ENCODE measurements at places on chromosomes 2 and 18. TPM values are rescaled to one million over a fixed set of nuclear protein-coding genes. Genes with fewer than 3 reads are reported as not detected.

DNA sequence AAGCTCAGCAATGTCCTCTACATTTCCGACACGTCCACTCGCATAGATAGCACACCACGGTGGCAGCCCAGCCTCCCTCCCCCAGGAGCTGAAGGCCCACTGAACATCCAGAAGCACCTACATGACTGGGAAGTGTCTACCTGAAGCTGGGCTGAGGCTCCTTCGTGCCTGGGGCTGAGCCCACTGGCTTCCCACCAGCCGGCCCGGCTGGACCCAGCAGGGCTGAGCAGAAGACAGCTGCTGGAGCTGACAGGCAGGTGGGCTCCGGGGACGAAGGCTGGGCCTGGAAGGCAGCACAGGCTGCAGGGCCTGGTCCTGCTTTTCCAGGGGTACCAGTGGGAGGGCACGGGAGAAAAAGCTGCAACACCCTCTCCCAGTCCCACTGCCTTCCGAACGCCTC is 13.5 kb downstream of the SDC1 start:
- DNase-seq: no peak

DNA sequence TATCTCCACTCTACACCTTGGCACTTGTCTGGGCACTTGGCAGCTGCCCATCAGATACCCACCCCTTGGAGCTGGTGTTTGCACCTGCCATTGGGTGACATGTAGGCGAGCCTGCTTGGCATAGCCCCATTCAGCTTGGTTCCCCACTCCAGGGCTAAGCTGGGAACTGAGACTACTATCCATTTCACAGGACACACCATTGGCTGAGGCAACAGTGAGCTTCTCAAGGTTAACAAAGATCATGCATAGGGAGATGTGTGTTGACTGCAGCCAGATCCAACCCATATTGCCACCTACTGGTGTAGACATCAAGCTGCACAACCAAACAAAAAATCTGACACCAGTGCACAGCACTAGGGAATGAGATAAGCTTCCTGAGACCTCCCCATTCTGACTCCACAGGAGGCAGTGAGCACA is 1389.8 kb upstream of the TMEFF2 start:
- DNase-seq: peak; percentile 16

DNA sequence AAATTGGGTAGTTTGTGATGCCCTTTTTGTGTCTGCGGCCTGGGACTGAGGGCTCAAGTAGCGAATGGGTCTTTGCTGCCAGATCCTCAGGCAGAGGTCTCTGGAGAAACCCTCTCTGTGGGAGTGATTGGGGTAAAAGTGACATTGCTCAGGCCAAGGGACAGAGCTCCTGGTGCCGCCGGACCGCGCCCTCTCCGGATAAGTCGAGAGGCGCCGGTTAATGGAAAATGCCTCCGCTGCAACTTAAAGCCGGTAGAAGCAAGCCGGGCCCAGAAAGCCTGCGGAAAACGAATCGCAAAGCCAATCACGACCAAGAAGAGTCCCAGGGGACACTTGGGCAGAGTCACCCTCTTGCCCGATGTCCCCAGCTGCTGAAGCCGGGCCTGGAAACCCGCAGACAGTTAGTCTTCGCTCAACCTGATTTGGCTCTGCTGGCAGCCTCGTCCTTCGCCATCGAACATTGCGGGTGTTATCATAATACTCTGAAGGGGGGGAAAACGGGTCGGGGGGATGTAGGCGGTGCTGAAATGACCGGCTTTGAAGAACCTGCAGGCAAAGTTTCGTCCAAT is 352 bp upstream of the HOXD12 start:
- DNase-seq: no peak

GRCh38 chr18:58161659-58162058 is 117.6 kb downstream of the NEDD4L start:
- no peak for DNase-seq

DNA sequence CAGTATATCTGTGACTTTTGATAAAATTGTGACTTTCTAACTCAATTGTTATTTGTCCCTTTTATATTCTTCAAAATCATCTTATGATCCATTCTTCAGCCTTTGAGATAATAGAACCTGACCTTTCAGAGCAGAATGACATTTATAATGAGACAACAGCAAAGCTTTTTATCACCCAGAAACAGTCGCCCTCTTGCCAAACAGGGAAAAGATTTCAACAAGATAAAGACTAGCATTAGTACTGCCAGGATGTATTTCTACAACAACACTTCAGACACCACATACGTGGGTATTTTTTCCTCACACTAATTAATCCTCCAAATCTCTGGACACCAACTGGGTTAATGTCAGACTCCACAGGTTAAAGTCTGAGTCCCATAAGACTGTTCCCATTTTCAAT is 249.0 kb downstream of the ZNF804A start:
- no peak for DNase-seq

Gene RIOK3
- 55.7 TPM for total RNA-seq

GRCh38 chr18:12408247-12408869 is 629 bp downstream of the PRELID3A start:
- DNase-seq: peak; percentile 45

Gene EGR4
- not detected for total RNA-seq

DNA sequence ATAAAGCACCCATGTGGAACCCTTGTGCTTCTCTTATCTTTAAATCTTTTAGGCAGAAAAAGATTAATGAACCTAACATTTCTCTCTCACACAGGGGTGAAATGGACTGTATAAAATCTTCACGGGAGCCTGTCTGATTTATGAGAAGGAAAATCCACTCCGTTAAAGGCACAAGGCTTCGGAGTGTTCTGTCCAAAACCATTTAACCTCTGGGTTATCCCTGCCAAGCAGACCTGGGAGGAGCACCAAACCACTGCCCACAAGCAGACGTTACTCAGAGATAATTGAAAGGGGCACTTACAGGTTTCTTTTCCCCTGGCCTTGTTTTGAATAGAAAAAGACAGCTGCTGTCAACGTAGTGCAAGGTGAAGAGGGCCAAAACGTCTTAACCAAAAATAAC is 184.4 kb upstream of the DOK6 start:
- DNase-seq: no peak

Gene TRIM43
- not detected for total RNA-seq

DNA sequence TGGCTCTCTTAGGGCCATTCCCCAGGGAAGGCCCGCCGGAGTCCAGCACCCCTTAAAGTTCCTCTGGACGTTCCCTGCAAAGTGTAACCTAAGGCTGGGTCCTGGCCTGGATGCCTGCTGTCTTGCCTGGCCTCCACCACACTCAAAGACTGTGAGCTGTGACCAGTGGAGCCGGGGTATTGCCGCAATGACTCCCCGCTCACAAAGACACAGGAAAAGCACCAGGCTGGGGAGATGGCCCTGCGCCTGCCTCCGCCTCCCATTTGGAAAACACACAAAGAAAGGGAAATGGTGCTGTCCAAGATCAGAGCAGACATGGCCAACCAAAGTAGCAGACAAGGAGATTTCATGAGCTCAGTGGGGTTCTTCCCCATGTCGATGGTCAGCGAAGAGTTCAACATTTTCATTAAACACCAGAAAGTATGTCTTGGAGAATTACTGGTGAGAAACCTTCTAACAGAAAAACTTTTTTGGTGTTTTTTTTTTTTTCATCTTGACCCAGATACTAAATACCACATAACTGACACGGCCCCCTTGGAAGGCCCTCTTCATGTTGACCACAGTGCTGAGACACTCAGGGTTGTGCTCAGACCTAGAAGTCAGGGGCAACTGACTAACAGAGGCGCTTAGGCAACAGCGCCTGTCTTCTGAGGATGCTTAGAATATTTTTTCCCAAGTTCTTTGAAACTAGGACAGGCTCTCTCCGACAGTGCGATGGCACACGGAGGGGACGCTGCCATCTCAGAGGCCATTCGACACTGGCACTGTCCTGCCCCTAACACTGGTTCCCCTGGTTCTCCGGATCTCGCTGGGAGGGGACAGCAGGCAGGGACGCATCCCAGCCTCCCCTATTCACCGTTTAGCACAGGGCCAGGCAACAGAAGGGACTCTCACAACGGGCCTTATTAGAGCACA is 226.4 kb upstream of the ID2 start:
- DNase-seq: no peak

- DNase-seq: no peak
Measured at GRCh38 chr2:231662811-231663457, 45.4 kb upstream of the PTMA start.

GRCh38 chr18:42758852-42759251 is 356.6 kb downstream of the RIT2 start:
- DNase-seq: no peak

Gene M1AP
- not detected for total RNA-seq

- DNase-seq: no peak
Measured at GRCh38 chr2:15316370-15316814, 244.7 kb downstream of the NBAS start.

- no peak for DNase-seq
Measured at GRCh38 chr2:224716201-224716600, at the start of gene CCDC195. TSS of gene CCDC195 (minus strand) at chr2:224716365. CDS start at chr2:224716365, 0 bp downstream.

DNA sequence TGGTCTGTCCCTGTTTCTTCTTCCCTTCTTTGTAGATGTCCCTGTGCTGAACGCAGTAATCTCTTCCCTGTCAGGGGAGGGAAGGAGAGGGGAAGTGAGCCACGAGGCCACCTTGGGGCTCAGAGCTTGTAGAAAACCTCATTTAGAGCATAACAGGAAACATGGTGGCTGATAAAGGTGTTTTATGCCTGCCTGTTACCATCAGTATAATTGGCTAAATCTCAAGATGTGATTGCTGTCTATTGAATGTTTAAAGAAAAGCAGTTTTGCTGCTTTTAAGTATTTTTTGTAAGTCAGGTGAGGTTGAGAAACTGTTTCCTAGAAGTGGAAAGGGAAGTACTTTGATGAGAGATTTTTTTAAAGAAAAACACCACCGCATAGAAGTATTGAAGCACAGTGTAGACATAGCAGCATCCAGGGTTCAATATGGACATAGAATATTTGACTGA is 59.7 kb upstream of the PDK1 start:
- peak; percentile 31 for DNase-seq

GRCh38 chr2:134218930-134219658 is 34.8 kb upstream of the MGAT5 start:
- DNase-seq: no peak

- no peak for DNase-seq
Measured at GRCh38 chr2:240368781-240369331, 66.6 kb upstream of the GPC1 start.

DNA sequence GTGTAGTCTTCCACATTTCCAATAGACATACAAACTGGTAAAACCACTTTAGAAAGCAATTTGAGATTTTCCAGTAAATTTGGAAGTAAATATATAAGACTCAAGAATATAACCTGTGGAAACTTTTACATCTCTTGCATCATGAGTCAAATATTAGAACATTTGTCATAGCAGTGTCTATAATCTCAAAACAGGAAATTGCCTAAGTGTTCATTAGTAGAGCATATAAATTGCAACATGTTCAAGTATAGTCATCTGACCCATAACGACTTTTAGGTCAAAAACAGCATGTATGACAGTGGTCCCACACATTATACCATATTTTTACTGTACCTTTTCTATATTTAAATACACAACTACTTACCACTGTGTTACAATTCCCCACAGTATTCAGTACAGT is 555.9 kb upstream of the VRK2 start:
- no peak for DNase-seq

Gene ZAP70
- not detected for total RNA-seq

DNA sequence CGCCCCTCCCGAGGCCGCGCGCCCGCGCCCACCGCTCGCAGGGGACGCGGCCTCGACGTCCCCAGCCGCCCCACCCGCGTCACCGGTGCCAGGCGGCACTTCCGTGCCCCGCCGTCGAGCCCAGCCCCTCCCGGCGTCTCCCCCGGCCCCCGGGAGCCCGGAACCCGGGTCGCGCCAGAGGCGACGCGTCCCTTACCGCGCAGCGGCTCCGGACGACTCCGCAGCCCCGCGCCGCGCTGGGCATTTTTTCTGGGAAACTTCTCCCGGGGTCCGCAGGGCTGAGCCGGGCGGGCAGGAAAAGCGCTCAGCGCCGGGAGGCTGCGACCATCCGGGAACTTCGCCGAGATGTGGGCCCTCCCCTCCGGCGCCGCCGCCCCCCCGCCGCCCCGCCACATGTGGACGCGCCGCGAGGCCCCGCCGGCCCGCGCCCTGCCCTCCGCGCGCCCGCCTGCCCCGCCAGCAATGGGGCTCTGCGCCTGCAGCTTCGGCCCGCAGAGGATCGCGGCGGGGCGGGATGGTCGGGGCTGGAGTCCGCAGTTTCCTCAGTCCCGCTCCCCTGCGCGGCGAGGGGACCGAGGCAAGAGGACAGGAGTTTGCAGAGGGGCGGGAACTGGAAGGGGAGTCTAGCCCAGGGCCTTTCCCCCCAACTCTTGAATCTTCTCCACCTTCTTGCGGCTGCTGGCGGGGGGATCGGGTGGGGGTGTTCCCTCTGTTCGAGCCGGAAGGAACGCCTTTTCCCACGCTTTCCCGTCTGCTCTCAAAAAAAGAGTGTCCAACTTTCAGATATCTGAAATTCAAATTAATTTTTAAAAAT is 81.5 kb downstream of the CHRNA1 start:
- DNase-seq: peak; percentile 55

Gene ANKRD30B
- not detected for total RNA-seq

Gene VWA3B
- not detected for total RNA-seq

DNA sequence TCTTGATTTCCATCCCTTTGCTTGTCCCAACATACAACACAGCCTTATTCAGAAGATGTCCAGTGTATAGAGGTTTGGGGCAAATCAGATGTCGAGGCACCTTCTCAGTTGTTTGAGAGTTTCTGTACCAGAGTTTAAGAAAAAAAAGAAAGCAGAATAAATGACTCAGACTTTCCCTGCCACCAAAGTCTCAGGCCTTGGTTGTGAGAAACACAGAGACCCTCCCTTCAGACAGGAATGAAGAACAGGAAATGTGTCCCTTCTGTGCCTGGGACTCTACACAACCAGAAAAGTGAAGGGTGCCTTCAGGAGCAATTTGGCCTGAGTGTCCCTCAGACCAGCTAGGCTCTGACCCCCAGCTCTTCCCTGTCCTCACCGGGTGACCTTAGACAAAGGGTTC is 37.3 kb upstream of the REL start:
- no peak for DNase-seq

GRCh38 chr2:241739651-241740050 is 5.2 kb downstream of the D2HGDH start:
- no peak for DNase-seq

DNA sequence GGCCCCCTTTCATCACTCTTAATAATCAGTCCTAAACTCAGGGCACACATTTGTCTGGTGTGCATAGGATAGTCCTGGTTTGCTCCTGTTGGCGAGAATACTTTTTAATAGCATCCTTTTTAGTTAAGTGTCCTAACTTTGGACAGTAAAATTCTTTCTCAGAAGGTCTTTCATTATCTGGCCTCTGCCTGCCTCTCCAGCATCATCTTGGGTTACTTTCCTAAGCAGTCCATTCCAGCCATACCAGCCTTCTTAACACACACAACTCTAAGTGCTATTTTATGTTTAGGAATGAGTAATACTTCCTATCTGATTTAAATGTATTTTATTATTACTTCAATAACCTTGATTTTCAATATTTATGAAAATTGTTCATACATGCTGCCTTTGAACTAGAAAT is 151.0 kb downstream of the ACOXL start:
- DNase-seq: no peak

Gene CROCC2
- total RNA-seq: not detected

- DNase-seq: no peak
Measured at GRCh38 chr2:241751152-241751551, 16.7 kb downstream of the D2HGDH start.

All from endothelial cell of umbilical vein (primary cell).